Jurkat, Clone E6-1 (cell line): ENCODE measurements at places on chromosomes 7 and 10.

DNA sequence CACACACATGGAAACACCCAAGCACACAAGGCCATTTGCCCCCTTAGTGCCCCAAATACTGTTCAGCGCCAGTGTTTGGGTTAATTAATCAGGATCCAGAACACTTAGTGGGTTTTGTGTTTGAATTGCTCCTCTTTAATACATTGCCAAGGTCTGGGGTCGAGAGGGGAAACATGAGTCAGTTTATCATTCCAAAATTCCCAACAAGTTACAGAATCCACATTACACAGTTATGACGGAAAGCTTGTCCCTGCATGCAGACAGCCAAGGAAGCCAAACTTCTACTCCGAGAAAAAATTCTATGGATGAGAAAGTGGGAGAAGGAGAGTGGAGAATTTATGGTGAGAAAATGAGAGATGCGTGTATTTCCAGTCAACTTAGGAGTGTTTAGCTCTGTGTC, 189.0 kb downstream of the NPSR1 start:
- DNase-seq, result no peak

- no peak for DNase-seq
Measured at GRCh38 chr7:140059273-140060242, 3.2 kb downstream of the PARP12 start.

GRCh38 chr10:102312683-102313082, 67.4 kb downstream of the GBF1 start:
- DNase-seq, result no peak

- no peak for DNase-seq
Measured at GRCh38 chr10:5018134-5018533, 14.5 kb upstream of the AKR1C2 start.

DNA sequence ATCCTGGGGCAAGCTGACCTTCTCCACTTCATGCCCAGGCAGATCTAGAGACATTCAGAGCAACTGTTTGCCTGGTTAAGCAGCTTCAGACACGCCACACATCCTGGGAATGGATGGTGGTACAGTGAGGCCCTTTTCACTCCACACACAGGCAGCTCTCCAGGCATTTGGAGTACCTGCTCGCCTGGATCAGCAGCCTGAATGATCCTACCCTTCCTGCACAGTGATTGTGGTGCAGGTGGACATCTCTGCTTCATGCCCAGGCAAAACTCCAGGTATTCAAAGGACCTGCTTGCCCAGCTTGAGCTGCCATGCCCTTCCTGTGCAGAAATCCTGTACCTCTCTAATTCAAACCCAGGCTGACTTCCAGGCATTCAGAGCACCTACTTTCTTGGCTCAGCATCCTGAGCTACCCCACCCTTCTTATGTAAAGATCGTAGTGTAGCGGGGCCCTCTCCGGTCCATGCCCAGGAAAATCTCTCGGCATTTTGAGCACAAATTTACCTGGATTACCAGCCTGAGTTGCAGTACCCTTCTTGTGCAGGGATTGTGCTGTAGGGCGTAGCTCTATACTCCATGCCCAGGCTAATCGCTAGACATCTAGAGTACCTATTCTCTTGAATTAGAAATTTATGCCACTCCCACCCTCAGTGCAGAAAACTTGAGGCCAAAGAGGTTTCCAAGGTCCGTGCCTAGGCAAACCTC, 972.8 kb downstream of the ANKRD7 start:
- no peak for DNase-seq

- DNase-seq, result no peak
Measured at GRCh38 chr10:8544057-8544380, 489.5 kb downstream of the GATA3 start.

GRCh38 chr7:6350433-6351058, 78.1 kb upstream of the CYTH3 start:
- DNase-seq, result no peak

GRCh38 chr10:86163522-86164173, 202.9 kb downstream of the GRID1 start:
- no peak for DNase-seq
